ENCODE measurements at places on chromosomes 5 and 9. TPM values are rescaled to one million over a fixed set of nuclear protein-coding genes. Genes with fewer than 3 reads are reported as not detected.

Gene SLC28A3
- total RNA-seq = not detected

- DNase-seq = no peak
- H3K4me3 ChIP-seq = no peak overlapping the region
- H3K36me3 ChIP-seq = no peaks in the 10 kb centered on the region
These were observed 104.4 kb downstream of the FRMD3 start for GRCh38 chr9:83433846-83434245.

GRCh38 chr5:178360222-178360925, 127.8 kb upstream of the PHYKPL start:
- H3K27me3 ChIP-seq = no peaks in the 10 kb centered on the region
- no peaks in the 10 kb centered on the region for H3K36me3 ChIP-seq
- H3K4me3 ChIP-seq = no peak overlapping the region

Gene DBH
- total RNA-seq = not detected

- H3K36me3 ChIP-seq = peaks cover 30% of the 10 kb centered on the region
- H3K4me3 ChIP-seq = no peak overlapping the region
- peak overlapping the region; percentile 58 for H3K27ac ChIP-seq
- H3K27me3 ChIP-seq = no peaks in the 10 kb centered on the region
- peak; percentile 77 for DNase-seq
These were observed 22.9 kb downstream of the RGMB start for GRCh38 chr5:98796197-98796972.

DNA sequence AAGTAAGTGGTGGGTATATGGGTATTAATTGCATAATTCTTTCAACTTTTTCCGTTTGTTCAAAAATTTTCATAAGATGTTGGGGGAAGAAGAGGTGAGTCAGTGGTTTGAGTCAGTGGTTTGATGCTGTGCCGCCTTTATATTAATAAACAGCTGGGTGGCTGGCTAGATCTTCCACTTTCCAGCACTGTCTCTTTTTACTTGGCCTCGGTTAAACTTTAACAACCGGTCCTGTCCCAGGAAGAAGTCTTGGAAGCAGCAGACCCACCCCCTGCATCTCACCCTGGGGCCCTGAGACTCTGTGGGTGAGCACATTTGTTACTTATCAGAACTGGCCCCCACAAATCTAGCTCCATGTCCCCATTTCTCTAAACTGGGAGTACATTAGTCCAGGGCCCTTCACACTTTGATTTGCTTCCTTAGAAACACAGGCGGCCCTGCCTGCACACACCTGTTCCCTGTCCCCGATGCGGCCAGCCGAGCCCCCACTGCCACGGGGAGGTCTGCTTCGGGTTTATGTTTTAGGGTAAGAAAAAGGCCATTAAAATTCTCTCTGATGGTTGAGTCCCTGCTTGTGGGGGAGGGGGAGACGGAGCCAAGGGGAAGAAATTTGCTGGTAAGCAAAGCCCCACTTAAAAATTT, 90.7 kb downstream of the PTCH1 start:
- H3K4me3 ChIP-seq = peak overlapping the region; percentile 68
- no peak overlapping the region for H3K27ac ChIP-seq
- no peaks in the 10 kb centered on the region for H3K27me3 ChIP-seq
- DNase-seq = peak; percentile 63
- H3K4me1 ChIP-seq = no peaks in the 10 kb centered on the region
- no peaks in the 10 kb centered on the region for H3K36me3 ChIP-seq

DNA sequence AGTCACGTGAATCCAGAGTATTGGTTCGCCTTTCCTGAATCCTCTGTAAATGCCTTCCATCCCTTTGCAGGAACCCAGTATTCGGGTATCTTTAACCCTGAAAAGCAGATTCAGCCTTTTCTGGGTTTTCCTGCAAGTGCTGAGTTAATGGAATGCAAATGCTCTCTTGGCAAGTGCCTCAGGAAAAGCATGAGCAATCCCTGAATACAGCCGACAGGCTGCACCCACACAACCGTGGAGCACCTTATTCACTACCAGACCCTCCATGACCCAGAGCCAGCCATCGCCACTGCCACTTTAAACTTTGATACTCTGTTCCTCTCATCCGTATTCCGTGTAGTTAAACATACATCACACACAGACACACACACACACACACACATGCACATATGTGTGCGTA, 54.4 kb downstream of the ZNF622 start:
- H3K4me1 ChIP-seq = peaks cover 29% of the 10 kb centered on the region
- H3K27me3 ChIP-seq = no peaks in the 10 kb centered on the region
- no peak overlapping the region for H3K4me3 ChIP-seq
- no peaks in the 10 kb centered on the region for H3K36me3 ChIP-seq
- no peak overlapping the region for H3K27ac ChIP-seq
- DNase-seq = peak; percentile 75

DNA sequence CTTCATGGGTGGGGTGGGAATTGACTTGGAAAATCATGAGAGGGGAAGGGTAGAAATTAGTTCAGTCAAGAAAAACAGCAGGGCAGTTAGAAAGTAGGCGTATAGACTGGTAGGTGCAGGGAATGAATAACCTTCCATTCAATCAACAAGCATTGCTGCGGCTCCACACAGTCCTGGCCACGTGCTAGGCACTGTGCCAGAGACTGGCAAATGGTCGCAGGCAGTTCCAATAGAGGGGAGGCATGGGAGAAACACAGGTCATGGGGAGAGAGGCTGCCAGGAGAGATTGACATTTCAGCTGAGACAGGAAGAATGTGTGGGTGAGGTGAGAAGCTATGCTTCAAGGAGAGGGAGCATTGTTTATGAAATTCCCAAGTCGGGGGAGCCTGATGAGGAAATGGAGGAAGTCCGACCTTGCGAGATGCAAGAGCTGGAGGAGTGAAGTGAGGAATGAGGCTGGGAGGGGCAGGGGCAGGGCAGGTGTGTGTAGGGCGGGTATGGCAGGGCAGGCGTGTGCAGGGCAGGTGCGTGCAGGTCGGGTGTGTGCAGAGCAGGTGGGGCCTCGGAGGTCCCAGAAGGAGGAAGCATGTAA, 54.4 kb upstream of the PPARGC1B start:
- H3K4me3 ChIP-seq = no peak overlapping the region
- peaks cover 34% of the 10 kb centered on the region for H3K27me3 ChIP-seq
- no peak overlapping the region for H3K27ac ChIP-seq
- no peaks in the 10 kb centered on the region for H3K36me3 ChIP-seq

DNA sequence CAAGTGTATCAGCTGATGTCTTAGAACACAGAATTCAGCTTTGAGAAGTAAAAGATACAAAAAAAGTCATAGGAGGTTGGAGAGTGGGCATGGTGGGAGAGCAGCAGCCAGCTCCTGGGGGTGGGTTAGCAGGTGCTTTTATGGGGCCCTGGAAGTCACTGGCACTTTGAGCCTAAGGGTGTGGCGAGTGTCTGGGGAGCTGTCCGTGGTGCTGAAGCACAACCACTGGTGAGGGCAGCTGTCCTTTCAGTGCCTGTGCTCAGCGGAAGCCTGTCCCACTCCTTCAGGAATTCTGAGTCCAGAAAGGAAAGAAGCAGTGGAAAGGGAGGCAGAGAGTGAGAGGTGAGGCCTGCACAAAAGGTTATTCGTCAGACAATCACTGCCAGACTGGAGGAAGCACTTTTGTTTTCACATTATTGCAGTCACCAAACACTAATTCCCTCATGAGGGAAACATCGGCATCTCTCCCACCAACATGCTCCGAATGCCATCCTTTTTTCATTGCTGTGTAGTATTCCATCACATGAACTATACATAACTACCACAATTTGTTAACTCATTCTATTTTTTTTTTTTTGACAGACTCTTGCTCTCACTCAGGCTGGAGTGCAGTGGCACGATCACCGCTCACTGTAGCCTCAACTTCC, 59.4 kb upstream of the RAPGEF1 start:
- H3K27ac ChIP-seq = no peak overlapping the region
- H3K36me3 ChIP-seq = no peaks in the 10 kb centered on the region
- no peaks in the 10 kb centered on the region for H3K4me1 ChIP-seq
- H3K27me3 ChIP-seq = peaks cover 17% of the 10 kb centered on the region
- peak; percentile 64 for DNase-seq

DNA sequence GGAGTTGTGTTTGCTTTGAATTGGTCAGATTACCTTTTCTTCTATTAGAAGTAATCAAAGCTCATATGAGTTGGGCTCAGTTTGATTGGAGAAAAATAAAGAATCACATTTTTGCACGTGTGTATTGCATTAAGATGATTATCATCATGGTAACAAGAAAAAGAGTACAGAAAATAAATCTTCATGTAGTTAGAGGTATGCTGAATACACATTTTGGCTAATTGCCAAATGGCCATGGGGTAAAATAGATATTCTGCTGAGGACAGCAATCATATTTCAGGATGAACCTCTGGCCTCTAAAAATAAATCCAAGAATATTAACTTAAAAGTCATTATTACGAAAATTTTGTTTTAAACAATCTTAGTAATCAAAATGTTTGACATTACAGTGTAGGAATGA, 38.9 kb upstream of the GNAQ start:
- DNase-seq = no peak
- no peaks in the 10 kb centered on the region for H3K27me3 ChIP-seq
- no peaks in the 10 kb centered on the region for H3K36me3 ChIP-seq
- H3K4me1 ChIP-seq = no peaks in the 10 kb centered on the region
- H3K27ac ChIP-seq = no peak overlapping the region

Gene GRXCR2
- total RNA-seq = not detected

- H3K36me3 ChIP-seq = no peaks in the 10 kb centered on the region
- H3K4me3 ChIP-seq = no peak overlapping the region
- H3K4me1 ChIP-seq = no peaks in the 10 kb centered on the region
These were observed 343.4 kb upstream of the PAPPA start for GRCh38 chr9:115810166-115810565.

DNA sequence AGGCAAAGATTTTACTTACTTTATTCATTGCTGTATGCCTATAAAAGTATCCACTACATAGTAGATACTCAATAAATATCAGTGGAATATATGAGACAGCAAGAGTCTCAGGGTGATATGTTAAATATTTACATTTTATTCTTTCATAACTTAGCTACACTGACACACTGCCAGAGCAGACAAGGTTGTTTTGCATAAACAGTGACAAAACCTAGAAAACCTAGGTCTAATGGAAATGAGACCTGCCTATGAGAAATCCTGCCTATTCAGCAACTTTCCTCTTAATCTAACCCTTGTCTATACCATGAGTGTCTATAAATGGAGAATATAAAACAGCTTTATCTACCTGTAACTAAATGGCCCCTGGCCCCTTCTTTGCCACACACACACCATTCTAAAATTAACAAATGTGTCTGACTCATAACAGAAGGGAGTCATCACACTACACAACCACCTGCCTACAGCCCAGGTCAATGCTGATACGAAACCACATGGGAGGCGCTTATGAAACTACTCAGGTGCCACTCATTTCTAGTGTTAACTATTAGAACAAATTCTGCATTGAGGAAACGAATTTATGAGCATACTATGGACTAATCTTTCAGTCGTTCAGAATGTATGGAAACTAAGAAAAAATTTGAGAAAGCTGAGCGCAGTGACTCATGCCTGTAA, 60.3 kb downstream of the UBAP2 start:
- H3K27ac ChIP-seq = no peak overlapping the region
- DNase-seq = peak; percentile 1
- no peaks in the 10 kb centered on the region for H3K4me1 ChIP-seq
- H3K4me3 ChIP-seq = no peak overlapping the region
- no peaks in the 10 kb centered on the region for H3K27me3 ChIP-seq

Gene PCDHB3
- total RNA-seq = 1.1 TPM

GRCh38 chr9:138112791-138113600, 235.4 kb downstream of the CACNA1B start:
- H3K27me3 ChIP-seq = no peaks in the 10 kb centered on the region
- no peak overlapping the region for H3K4me3 ChIP-seq
- no peak for DNase-seq

GRCh38 chr9:126743041-126743440, 61.8 kb upstream of the ZBTB43 start:
- H3K27me3 ChIP-seq = peaks cover 45% of the 10 kb centered on the region
- H3K4me1 ChIP-seq = no peaks in the 10 kb centered on the region
- no peak overlapping the region for H3K4me3 ChIP-seq
- no peak overlapping the region for H3K27ac ChIP-seq
- DNase-seq = no peak
- no peaks in the 10 kb centered on the region for H3K36me3 ChIP-seq

DNA sequence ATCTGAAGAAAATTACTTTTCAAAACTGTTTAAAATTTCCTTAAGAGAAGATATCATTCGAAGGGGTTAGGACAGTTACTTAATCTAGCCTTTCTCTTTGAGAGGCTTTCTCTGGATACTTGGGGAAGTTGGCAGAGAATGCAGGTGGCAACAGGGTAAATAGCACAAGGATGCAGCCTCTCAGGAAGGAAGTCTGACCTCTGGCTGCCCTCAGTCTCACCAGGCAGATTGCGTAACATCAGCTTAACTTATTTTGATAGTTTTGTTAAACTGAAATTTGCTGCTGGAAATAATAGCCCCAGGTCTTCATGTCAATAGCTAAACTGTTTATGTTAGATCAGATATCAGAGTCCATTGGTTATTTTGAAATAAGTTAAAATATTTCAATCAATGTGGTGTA, 20.4 kb downstream of the CCDC192 start:
- H3K4me1 ChIP-seq = peaks cover 7% of the 10 kb centered on the region
- no peaks in the 10 kb centered on the region for H3K36me3 ChIP-seq
- no peaks in the 10 kb centered on the region for H3K27me3 ChIP-seq
- no peak overlapping the region for H3K4me3 ChIP-seq

- no peaks in the 10 kb centered on the region for H3K27me3 ChIP-seq
- H3K4me3 ChIP-seq = 0 out of 2 replicates have a peak overlapping the region, but pooled peaks have one; percentile 23
- DNase-seq = peak; percentile 71
- H3K27ac ChIP-seq = peak overlapping the region; percentile 8
These were observed 3.7 kb downstream of the PCDHGA12 start for GRCh38 chr5:141434006-141434405.

DNA sequence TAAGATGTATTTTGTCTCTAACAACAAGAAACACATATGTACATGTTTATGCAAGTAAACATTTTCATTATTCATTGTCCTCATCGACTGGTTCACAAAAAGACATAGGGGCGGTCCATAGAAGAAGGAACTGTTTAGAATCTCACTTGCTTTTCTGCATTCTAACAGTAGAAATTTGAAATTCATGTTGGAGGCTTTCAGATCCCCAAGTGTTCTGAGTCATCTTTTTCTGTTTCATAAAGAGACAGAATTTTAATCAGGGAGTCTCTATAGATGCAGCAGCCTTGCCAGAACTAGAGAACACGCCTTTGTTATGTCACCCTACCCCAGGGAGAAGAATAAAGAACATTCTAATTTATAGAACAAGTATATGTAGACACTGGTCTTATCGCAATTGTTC, 324.3 kb downstream of the GABRG2 start:
- H3K4me1 ChIP-seq = no peaks in the 10 kb centered on the region
- H3K4me3 ChIP-seq = no peak overlapping the region
- no peaks in the 10 kb centered on the region for H3K27me3 ChIP-seq
- H3K27ac ChIP-seq = no peak overlapping the region
- DNase-seq = no peak

Measured in GM23248 (cell line).